ENCODE measurements at places on chromosomes 3 and 15.

DNA sequence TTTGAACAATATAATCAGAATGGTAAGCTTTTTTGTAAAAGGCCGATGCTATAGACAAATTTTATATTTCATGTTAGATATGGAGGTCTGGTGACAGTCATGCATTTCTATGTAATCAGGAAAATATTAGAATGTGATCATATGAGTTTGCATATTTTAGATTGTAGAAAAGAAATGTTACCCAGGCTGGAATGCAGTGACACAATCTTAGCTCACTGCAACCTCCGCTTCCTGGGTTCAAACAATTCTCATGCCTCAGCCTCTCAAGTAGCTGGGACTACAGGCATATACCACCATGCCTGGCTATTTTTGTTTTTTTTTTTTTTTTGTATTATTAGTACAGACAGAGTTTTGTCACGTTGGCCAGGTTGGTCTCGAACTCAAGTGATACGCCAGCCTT is 152.0 kb downstream of the LMLN start:
- DNase-seq, result no peak

GRCh38 chr3:632571-633170 is 436.1 kb downstream of the CHL1 start:
- DNase-seq, result peak; percentile 7

GRCh38 chr3:167481164-167481563 is 7.3 kb upstream of the SERPINI2 start:
- DNase-seq, result no peak

- no peak for DNase-seq
These were observed 493.9 kb upstream of the ZNF385D start for GRCh38 chr3:22244761-22245521.

DNA sequence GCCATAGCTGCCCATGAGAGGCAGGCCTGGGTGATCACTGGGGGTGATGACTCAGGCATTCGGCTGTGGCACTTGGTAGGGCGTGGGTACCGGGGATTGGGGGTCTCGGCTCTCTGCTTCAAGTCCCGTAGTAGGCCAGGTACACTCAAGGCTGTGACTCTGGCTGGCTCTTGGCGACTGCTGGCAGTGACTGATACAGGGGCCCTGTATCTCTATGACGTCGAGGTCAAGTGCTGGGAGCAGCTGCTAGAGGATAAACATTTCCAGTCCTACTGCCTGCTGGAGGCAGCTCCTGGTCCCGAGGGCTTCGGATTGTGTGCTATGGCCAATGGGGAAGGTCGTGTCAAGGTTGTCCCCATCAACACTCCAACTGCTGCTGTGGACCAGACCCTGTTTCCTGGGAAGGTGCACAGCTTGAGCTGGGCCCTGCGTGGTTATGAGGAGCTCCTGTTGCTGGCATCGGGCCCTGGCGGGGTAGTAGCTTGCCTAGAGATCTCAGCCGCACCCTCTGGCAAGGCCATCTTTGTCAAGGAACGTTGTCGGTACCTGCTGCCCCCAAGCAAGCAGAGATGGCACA is 5.3 kb downstream of the WDR6 start:
- no peak for DNase-seq

DNA sequence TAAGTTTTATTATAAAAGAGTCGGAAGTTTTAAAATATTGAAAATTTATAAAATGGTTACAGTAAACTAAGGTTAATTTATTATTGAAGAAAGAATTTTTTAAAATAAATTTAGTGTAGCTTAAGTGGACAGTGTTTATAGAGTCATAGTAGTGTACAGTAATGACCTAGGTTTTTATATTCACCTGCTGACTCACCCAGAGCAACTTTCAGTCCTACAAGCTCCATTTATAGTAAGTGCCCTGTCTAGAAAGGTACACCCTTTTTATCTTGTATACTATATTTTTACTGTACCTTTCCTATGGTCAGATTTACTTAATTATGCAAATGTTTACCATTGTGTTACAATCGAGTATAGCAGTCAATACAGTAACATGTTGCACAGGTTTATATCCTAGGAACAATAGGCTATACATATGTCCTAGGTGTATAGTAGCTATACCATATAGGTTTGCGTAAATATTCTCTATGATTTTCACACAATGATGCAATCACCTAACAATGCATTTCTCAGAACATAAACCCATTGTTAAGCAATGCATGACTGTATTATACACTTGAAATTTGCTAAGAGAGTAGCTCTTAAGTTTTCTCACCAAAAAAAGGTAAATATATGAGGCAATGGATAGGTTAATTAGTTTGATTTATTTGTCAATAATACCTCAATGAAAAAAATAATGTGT is 106.9 kb upstream of the CD96 start:
- no peak for DNase-seq

DNA sequence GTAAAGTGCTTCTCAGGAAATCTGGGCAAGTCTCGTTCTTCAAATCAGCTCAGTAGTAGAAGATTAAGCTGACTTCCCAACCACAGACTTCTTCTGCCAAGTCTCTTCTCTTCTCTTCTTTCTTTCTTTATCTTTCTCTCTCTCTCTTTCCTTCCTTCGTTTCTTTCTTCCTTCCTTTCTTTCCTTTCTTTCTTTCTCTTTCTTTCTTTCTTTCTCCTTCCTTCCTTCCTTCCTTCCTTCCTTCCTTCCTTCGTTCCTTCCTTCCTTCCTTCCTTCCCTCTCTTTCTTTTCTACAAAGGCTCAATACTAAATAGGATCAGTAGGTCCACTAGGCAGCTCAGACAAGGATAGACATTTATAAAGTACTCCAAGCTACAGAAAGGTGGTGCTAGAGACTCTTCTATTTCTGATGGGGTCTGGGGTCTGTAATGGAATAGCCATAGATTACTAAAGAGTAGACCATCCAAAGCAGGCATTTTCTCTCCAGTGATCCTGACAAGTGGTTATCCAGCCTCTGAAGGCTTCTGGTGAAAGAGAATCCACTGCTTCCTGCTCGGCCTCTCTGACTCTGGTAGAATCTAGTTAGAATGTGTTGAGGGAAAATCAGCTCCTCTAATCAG is 100.8 kb downstream of the TPRG1 start:
- peak; percentile 47 for DNase-seq

GRCh38 chr3:57160076-57160764 is 4.9 kb downstream of the IL17RD start:
- DNase-seq, result no peak

- no peak for DNase-seq
These were observed 1.6 kb downstream of the EIF4E3 start for GRCh38 chr3:71723452-71724170.

DNA sequence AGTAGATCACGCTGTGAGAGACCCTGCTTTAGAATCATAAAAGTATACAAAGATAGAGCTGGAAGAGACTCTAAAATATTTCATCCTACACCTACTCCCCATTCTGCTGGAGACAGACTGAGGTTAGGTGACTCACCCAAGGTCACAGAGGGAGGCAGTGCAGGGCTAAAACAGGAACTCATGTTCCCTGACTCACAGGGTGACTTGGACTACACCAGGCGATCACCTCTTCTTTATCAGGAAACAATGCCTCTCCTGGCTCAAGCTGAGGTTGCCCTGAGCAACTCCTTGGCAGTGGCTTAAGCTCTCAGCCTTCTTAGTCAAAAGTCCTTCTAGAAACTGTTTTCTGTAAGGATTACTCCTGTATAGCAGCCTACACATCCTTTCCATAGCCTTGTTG is 26.4 kb upstream of the TNFAIP8L3 start:
- DNase-seq, result no peak

- no peak for DNase-seq
These were observed 11.4 kb downstream of the TOP2B start for GRCh38 chr3:25653322-25653721.

- DNase-seq, result no peak
These were observed 99.1 kb downstream of the MESD start for GRCh38 chr15:80890341-80891005.

DNA sequence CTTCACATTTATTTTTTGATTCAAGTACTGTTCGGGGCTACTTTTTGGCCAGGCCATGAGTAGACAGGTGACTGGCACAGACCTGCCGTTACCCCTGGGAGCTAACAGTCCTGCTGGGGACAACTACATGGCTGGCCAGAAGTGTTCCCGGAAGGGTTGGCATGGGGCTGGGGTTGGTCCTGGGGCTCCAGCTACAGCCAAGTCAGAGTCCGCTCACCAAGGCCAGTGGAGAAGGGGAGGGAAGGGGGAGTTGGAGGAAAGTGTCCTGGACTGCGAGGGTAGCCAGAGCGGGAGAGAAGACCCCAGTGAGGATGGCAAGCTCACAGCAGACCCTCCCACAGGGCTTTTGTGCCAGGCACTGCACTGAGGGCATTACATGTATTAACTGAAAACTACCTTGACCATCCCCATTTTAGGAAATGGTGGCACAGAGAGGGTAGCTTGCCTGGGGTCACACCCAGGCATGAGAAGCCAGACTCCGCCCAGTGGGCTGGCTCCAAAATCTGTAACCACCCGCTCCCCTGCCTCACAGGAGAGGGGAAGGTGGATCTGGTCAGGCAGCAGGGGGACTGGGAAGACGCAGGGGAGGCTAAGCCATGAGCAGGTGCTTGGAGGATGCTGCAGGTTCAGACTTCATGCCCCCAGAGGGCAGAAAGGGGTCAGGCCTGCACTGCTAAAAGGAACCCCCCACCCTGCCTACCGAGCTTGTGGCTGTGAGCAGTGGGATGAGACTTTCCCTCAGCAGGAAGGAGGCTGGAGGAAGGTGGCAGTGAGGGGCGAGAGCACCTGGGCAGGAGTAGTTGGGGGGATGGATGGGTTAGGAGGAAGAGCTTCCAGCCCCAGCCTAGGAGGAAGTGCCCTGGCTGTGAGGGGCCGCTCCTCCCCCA is 38.3 kb upstream of the ESYT3 start:
- DNase-seq, result peak; percentile 40

DNA sequence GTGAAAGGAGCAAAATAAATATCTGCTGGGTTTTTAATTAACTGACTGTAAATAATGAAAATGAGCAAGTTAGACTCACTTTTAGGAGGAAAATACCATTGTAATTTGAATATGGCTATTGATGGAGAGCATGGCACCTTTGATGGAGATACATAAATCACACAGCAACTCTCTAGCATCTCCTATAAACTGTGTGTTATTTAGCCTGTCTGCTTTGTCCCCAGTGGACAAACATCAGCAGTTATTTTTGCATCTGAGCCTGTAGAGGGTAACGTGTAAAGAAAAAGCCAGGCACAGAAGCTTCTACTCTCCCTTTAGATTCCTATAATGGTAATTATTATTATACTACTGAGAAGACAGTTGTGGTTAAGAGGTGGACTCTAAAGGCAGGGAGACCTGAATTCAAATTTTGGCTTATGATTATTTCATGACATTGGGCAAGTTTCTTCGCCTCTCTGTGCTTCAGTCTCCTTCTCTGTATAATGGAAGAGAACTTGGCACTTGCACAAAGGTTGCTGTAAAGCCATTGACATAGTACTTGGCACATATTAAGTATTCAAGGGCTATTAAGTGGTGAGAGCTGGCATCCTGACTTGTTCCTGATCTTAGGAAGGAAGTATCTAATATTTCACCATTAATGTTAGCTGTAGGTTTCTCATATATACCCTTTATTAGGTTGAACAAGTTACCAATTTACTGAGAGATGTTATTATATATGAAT is 289.5 kb upstream of the TRIM42 start:
- DNase-seq, result no peak

Measured in iPS-NIHi11 (cell line).